ENCODE measurements at places on chromosomes 7 and 10. TPM values are rescaled to one million over a fixed set of nuclear protein-coding genes. Genes with fewer than 3 reads are reported as not detected.

Gene FFAR4
- 0.51 TPM for polyA plus RNA-seq

Gene MBL2
- polyA plus RNA-seq = 0.09 TPM

Gene NME8
- polyA plus RNA-seq = 0.04 TPM

Gene RNF148
- 0.12 TPM for polyA plus RNA-seq

- peak; percentile 28 for DNase-seq
Measured at GRCh38 chr7:106313456-106313901, 28.7 kb upstream of the NAMPT start.

DNA sequence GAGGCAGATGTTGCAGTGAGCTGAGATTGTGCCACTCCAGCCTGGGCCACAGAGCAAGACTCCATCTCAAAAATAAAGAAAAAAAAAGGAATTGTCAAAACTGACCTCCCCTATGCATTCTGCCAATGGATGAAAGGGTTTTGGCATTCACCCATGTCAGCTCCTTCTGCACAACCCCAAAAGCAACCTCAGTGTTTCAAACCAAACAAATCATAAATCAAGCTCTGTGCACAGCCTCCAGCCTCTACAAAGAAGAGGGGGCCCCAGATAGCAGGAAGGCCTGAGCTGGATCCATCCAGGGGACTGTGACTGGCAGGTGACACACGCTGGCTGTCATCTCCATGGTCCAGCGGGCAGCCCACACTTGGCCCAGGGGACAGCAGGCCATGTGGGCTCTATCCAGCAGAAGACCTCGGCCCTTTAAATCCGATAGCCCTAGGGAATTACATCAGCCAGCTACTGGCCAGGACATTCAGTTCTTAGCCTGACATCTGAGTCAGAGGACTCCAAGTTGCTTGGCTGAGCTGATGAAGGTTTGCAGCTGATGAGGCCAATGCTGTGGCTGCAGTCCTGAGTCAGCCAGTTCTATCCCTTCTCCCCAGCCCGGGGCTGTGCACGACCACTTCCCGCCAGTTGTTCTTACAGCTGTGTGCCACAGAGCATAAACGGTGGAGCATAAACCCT, 52.0 kb upstream of the FIGNL1 start:
- DNase-seq = peak; percentile 22

DNA sequence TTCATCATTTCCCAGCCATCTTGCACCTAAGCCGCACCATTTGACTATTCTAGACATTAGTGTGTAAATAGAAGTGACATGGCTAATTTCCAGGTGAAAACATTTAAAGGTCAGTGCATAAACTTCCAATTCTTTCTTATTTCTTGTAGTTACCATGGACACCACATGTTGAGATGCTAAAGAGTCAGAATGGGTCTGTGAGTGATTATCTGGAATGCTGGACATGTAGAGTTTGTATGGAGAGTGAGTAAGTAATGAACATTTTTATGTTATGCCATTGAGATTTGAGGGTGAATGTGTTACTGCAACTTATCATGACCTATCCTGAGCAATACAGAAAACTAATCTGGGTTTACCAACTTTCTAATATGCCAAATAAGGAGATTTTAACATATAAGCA, 60.4 kb downstream of the MEOX2 start:
- no peak for DNase-seq

Measured in large intestine (tissue), 12 donors.